CD4-positive, alpha-beta T cell treated with Interleukin-10 for 1 hour (primary cell): ENCODE measurements at places on chromosomes 13 and 19.

DNA sequence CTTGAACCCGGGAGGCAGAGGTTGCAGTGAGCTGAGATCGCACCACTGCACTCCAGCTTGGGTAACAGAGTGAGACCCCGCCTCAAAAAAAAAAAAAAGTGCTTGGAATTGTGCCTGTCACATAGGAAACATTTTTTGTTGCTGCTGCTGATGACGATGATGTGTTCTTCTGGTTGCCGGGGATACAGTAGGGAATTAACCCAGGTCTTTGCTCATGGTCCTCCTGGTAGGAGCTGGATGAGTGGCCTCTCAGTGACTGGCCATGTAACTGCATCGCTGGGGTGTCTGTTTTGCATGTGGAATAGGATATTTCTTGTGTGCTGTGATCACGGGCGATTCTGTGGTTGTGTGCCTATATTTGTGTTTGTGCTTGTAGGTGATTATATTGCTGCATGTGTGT, 4.7 kb upstream of the CNFN start:
- DNase-seq = no peak

GRCh38 chr19:37695144-37695899, 24.2 kb downstream of the ZNF607 start:
- no peak for DNase-seq

GRCh38 chr13:33322965-33323668, 37.6 kb upstream of the STARD13 start:
- no peak for DNase-seq

GRCh38 chr13:103351035-103351828, 285.0 kb upstream of the SLC10A2 start:
- DNase-seq = no peak

- DNase-seq = no peak
These were observed 121.6 kb downstream of the KDM4B start for GRCh38 chr19:5090465-5091017.

GRCh38 chr19:32869966-32870573, 503 bp upstream of the SLC7A9 start:
- DNase-seq = no peak

DNA sequence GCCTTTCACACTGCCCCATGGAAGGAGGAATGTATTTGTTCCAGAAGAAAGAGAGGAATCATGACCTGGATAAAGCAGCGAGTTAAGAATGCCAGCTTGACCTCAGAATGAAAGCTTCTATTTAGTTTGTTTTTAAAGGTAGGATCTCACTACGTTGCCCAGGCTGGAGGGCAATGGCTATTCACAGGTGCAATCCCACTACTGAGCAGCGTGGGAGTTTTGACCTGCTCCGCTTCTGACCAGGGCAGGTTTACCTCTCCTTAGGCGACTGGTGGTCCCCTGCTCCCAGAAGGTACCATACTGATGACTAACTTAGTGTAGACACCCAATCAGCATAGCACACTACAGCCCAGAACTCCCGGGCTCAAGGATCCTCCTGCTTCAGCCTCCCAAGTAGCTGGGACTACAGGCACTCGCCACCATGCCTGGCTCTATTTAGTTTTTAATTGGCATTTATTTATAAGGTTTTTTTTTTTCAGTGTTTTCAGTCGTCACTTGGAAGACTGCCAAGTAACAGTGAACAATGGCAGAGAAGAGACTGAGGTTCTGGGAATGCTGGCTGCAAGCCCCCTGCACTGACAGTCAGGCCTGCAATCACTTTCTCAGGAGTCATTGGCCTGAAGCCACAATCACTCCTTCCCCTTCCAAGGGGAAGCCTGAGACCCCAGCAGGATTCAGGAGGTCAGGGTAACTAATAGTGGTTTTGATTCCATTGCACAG, 73.1 kb downstream of the EPS15L1 start:
- DNase-seq = no peak

- DNase-seq = no peak
These were observed 490.0 kb upstream of the ATXN8OS start for GRCh38 chr13:69617587-69617986.

- DNase-seq = no peak
These were observed at the start of gene MYBPC2 for GRCh38 chr19:50432221-50433028. TSS of gene MYBPC2 (plus strand) at chr19:50432892. CDS start at chr19:50432954, 62 bp downstream.

DNA sequence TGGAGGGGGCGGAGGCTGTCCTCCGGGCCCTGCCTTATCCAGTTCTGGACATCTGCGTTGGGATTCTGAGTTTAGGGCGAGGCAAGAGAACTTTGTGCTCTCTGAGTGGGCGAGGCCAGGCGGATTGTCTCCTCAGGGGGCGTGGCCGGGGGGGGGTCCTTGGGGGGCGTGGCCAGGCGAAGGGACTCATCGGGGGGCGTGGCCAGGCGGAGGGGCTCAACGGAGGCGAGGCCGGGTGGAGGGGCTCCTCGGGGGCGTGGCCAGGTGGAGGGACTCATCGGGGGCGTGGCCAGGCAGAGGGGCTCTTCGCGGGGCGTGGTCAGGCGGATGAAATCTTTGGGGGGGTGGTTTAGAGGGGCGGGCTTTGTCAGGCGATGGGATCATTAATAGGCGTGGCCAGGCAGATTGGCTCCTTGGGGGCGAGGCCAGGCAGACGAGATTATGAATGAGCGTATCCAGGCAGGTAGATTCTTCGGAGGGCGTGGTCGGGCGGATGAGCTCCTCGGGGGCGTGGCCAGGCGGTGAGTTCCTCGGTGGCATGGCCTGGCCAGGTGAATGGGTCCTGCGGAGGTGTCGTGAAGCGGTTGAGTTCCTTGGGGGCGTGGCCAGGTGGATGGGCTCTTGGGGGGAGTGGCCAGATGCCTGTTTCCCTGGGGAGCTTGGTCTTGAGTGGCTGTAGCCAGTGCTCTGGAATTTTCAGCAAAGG, 10.3 kb upstream of the CACNG7 start:
- DNase-seq = no peak

DNA sequence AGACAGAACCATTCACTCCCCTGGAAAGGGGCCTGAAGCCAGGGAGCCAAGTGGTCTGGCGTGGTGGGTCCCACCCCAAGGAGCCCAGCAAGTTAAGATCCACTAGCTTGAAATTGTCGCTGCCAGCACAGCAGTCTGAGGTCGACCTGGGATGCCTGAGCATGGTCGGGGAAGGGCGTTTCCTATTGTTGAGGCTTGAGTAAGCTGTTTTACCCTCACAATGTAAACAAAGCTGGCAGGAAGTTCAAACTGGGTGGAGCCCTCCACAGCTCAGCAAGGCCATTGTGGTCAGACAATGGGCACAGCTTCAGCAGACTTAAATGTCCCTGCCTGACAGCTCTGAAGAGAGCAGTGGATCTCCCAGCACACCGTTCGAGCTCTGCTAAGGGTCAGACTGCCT, 195.6 kb upstream of the DACH1 start:
- no peak for DNase-seq

GRCh38 chr19:32599736-32600157, 18.8 kb downstream of the PDCD5 start:
- DNase-seq = peak; percentile 65

GRCh38 chr13:25455146-25455545, 83.4 kb downstream of the ATP8A2 start:
- no peak for DNase-seq

DNA sequence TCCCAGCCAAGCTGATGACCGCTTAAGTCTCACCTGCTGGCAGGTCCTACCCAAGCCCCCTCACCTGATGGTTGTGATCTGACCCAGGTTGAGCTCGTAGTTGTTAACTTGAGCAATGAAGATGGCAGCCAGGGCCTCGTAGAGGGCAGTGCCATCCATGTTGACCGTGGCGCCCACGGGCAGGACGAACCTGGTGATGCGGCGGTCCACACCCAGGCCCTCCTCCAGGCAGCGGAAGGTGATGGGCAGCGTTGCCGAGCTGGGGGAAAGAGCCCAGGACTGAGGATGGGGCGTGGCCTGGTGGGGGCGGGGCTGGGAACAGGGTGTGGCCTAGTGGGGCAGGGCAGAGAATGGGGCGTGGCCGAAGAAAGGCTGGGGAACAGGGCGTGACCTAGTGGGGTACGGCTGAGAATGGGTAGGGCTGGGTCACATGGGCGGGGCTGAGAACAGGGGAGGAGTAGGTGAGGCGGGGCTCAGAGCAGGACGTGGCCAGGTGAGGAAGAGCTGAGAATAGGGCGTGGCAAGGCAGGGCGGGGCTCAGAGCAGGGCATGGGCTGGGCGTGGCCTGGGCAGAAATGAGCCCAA, 12.9 kb downstream of the OR7C2 start:
- no peak for DNase-seq

GRCh38 chr19:54561840-54562239, 11.8 kb upstream of the LILRA2 start:
- DNase-seq = no peak

- no peak for DNase-seq
These were observed 13.3 kb downstream of the SLC27A5 start for GRCh38 chr19:58498316-58499020.

GRCh38 chr13:36341718-36342117, 4.5 kb downstream of the SPART start:
- DNase-seq = no peak

DNA sequence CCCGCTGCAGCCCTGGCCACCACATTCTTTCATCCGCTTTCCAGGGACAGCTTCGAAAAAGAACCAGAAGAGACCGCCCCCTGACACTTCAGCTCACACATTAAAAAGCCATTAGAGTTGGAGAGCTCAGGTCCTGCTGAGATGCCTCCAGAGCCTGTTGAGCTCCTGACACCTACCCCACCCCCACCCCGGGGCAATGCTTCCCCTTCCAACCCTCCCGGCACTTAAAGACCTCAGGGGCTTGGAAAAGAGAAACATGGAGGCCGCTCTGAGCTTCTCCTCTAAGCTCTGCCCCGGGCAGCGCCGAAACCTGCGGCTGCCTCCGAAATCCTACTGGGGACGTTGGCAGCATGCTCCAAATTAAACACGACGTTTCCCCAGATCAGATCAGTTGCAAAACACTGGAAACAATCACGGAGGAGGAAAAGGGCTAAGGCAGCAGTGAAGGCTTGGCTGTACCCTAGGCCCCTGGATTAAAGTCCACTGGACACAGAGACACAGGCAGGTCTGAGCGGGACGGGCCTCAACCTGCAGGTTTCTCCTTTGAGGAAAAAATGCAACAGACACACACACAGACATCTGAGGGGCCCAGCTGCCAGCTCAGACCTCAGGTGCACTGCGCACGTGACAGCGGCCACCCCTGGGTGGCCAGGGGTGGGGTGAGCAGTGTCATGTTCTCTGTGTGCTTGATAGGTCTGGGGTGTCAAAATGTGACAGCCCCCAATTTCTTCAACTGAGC, 9.6 kb downstream of the SH3GL1 start:
- no peak for DNase-seq

DNA sequence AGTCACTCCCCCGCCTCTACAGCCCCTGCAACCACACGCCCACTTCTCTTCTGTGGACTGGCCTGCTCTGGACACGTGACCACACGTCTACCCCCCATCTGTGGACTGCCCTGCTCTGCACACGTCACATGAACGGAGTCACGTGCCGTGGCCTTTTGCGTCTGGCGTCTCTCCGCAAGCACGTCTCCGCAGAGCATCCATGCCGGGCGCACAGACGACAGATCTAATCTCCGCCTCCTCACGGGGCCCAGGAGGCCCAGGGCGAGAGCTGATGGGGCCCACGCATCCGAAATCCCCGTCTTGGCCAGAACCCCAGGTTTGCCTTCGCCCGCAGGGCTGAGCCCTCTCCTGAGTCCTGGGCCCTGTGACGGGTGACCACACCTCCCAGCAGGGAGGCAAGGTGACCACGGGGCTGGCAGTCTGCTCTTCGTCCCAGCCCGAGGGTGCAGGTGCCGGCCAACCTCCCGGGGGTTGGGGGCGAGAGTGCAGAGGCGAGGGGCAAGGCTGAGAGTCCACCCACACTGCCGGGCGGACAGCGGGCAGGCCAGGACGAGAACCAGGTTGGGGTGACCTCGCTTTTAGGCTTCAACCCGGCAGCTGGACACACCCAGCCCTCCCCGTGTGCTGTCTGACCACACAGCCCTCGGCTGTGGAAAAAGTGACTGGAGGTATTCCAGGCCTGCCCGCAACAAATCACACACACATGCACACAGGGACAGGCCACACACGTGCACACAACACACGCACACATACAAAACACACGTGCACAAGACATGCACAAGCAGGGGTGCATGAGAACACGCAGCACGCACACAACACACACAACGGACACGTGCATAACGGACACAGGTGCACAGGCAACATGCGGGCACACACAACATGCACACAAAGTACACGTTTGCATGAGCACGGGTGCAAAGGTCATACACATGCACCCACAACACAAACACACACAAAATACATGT, 3.9 kb downstream of the SBNO2 start:
- DNase-seq = no peak

DNA sequence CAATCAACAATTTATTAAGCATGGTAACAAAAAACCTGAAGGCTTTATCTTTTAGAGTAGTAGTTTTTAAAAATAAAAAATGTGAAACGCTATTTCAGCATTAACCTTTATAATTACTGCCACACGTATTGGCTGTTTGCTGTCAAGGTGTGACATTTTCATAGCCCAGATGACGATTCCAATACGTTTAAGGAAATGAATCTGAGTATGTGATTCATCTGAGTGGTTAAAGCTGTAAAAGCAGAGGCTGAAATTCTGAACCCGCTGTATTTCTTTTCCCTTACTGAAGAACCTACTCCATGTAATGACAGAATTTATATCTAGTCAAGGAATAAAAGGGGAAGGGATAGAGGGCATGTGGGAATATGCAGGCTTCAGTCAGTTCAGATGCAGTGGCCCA, 166.0 kb downstream of the LMO7 start:
- no peak for DNase-seq

DNA sequence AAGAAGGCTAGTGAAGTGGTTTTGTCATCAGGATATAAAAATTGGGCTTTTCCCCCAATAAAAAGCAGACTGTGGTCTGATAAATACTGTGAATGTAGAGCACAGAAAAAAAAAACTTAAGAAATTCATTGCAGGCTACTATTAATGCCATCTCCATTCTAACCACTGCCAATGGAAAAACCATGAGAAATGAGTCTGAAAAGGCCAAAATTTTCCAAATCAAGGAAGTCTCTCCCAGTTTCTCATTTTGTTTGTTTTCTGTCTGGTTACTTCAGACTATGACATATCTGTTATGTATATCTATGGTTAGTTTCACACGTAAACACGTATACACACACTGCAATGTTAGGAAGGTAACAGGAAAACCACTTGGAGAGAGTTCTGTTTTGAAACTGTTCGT, 193.6 kb upstream of the TSC22D1 start:
- DNase-seq = no peak

- no peak for DNase-seq
These were observed 63.8 kb downstream of the KCTD15 start for GRCh38 chr19:33860312-33861090.

DNA sequence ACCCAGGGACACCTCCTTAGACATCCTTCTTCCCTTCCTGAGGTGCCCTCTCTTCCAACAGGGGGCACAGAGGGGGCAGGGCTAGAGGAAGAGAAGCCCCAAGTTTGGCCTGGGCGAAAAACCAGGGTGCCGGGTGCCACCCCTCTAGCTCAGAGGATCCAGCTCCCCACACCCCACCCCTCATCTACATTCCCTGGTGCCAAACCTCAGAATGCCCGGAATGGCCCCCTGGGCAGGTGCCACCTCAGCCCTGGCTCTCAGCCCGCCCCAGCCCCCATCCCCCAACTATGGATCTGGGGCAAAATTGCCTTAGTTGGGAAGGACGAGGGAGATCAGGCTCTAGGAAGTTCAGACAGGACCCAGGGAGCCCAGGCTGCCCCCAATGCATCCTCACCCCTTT, 2.0 kb downstream of the CNN1 start:
- DNase-seq = no peak
